Cardiac fibroblast (primary cell): ENCODE measurements at places on chromosomes 7 and 10.

DNA sequence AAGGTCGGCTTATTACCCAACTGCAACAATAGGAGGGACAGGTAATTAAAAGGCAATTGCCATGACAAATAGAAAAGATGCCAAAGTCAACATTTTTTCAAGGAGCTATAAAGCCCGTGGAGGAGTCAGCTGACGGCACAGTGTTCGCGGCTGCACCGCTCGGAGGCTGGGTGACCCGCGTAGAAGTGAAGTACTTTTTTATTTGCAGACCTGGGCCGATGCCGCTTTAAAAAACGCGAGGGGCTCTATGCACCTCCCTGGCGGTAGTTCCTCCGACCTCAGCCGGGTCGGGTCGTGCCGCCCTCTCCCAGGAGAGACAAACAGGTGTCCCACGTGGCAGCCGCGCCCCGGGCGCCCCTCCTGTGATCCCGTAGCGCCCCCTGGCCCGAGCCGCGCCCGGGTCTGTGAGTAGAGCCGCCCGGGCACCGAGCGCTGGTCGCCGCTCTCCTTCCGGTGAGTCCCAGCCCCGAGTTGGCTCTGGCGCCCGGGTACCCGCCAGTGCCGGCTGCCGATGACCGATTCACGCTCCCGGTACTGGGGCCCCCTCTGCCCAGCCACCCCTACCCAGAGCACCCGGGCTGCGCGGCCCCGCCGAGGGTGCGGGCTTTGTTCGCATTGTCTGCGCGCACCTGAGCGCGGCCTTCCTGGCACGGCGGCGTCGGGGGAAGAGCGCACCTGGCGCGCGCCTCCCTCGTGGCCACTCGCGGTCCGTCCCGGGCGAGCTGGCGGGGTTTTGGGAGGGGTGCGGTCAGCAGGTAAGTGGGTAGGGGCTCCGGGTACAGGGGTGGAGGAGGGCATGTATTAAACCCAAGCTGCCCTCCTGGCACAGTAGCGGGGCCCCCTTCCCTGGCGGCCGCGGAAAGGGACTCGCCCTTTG is at the start of gene VWA2:
Gene VWA2, plus strand, starts transcription at position 138 of the 877 bp plus-strand sequence. CDS start 9,460 bp downstream, outside the sequence.
- no peak for DNase-seq

DNA sequence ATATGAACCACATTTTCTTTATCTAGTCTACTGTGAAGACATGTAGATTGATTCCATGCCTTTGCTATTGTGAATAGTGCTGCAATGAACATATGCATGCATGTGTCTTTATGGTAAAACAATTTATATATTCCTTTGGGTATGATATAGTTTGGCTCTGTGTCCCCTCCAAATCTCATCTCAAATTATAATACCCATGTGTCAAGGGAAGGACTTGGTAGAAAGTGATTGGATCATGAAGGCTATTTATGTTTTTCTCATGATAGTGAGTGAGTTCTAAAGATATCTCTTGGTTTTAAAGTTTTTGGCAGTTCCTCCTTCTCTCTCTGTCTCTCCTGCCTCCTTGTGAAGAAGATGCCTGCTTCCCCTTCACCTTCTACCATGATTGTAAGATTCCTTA is 248.7 kb downstream of the GPR37 start:
- DNase-seq = no peak

DNA sequence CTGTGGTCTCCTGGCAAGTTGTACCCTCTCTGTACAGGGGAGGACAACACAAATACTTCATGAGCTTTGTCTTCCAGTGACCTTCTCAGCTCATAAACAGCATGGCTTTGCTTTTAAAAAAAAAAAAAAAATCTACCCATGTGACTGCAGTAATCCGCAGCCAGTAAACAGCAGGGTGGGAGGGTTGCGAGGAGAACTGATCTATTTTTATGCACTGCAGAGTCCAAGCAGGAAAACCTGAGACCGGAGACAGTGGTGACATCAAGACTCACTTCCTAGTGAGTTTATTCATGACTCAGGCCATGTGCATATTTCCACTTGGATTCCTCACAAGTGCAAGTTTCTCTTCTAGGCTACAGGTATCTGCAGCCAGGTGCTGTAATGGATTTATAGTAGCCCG is 127.9 kb downstream of the NRF1 start:
- DNase-seq = peak; percentile 70

DNA sequence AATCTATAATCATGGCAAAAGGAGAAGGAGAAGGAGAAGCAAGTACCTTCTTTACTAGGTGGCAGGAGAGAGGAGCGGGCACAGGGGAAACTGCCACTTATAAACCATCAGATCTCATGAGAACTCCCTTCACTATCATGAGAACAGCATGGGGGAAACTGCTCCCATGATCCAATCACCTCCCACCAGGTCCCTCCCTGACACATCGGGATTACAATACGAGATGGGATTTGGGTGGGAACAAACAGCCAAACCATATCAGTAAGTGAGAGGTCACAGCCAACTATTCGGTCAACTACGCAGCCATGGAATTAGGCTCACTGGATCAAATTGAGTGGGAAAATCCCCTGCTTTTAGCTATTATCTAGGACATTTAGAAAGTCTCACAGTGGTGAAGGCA is 54.2 kb upstream of the STEAP1B start:
- no peak for DNase-seq

DNA sequence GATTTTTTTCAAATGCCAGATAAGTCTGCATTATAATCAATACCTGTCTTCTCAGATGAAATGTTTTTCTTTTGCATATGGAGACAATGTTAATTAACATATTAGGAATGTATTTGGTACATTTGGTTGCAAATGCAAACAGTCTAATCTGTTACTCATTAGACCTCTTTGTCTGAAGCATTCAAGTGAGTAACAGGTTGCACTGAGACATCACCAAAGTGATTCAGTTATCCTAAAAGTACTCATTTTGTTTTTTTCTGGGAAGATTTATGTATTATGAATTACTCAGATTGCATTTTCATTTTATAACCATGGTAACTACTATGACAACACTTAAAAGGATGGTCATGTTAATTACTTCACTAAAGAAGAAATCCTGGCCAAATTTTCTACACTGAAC is 513.6 kb downstream of the HTR7 start:
- peak; percentile 46 for DNase-seq

- peak; percentile 12 for DNase-seq
These were observed 43.6 kb upstream of the CARD11 start for GRCh38 chr7:3087243-3087755.

GRCh38 chr7:99576251-99576650 is 17.8 kb downstream of the ZNF655 start:
- no peak for DNase-seq

DNA sequence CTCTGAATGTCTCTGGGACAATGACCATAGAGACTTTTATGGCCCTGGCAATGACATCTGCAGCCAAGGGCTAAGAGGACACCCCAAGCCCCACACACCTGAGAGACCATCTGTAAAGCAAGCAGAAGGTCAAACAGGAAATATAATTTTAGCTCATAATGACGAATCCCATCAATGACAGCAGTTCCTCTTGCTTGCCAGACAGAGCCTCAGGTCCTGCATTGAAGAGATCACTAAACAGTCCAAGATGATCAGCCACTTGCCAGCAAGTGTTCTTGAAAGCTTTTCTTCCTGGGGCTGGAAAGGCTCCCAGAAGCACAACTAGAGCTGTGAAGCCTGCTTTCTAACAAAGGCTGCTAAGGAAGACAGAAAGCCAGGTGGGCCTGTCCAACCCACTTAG is 993.7 kb upstream of the AUTS2 start:
- DNase-seq = no peak

- DNase-seq = no peak
These were observed 194.2 kb downstream of the GPAM start for GRCh38 chr10:111989136-111989911.

DNA sequence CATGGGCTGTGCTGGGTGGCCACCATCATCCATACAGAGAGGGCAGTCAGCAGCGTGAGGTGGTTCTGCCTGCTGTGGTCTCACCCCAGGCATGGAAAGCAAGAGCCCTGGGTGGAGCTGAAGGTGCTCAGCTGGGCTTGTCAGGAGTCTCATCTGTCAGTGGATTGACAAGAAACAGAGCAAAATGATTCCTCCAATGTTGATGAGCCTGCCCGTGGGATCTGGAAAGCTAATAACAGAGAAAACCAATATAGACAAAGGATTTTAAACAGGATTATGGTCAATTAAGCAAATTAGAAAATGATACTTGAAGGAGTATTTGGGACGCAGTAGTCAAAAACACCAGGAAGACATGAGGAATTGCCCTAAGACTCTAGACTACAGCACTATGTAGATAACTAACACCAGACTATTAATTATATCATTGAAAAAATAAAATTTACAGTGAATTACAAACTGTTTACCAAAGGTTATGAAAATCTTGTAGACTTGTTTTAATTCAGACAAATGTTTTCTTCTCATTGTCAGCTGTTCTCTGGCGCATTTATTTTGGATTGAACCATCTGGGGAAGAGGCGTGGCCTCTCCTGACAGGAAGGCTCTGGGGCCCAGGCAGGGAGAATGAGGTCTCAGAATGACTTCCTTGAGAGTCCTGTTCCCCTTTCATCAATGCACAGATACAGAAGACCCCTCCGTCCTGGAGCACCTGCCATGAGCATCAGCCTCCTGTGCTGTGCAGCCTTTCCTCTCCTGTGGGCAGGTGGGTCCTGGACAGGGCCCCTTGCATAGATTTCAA is 211.2 kb upstream of the PRSS58 start:
- DNase-seq = no peak

DNA sequence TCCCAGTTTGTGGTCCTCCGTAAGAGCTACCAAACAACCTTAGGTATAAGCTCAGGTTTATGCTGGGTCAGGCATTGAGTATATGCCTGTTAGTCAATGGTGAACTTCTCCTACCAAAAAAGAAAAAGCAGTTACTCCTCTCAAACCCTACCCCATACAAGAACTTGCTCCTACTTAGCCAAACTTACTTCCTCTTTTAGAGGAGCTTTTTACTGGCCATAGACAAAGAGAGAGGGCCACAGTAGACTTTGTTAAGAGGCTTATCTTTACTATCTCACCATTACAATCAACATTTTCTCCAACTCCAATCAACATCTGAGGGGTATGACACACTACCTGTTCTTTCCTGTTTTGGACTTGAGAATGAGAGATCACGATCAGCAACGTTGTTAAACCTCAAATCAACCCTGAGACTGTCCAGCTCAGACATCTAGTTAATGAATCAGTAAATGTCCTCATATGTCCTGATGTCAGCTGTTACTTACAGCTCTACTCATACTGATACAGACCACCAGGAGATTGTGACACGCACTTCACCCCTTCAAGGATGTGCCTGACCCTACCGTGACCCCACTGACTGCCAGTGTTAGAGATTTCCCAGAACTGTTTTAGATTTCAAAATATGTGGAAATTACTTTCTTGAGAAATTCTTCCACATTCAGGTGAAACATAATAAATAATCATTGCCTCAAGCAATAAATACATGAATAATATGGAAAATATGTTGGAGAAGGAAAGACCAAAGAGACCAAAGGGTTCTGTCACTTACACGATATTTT is 18.4 kb upstream of the CCDC71L start:
- DNase-seq = peak; percentile 62

DNA sequence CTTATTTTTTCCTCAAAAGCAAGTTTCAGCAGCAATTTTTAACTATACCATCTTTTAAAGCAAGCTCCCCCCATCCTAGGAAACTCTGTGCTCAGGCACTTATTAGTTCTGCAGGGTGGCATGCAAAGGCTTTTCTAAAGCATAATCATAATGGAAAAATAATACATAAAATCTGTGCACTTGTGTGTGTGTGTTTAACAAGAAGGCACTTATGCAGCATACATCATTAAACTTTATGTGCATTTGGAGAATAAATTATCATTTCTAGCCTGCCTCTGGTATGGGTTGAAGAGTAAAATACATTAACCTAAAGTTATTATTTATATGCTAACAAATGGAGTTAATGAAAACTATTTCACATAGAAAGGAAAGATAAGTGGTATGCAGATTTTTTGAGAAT is 5.6 kb upstream of the RASSF4 start:
- DNase-seq = no peak
